ENCODE measurements at places on chromosomes 6 and 20.

DNA sequence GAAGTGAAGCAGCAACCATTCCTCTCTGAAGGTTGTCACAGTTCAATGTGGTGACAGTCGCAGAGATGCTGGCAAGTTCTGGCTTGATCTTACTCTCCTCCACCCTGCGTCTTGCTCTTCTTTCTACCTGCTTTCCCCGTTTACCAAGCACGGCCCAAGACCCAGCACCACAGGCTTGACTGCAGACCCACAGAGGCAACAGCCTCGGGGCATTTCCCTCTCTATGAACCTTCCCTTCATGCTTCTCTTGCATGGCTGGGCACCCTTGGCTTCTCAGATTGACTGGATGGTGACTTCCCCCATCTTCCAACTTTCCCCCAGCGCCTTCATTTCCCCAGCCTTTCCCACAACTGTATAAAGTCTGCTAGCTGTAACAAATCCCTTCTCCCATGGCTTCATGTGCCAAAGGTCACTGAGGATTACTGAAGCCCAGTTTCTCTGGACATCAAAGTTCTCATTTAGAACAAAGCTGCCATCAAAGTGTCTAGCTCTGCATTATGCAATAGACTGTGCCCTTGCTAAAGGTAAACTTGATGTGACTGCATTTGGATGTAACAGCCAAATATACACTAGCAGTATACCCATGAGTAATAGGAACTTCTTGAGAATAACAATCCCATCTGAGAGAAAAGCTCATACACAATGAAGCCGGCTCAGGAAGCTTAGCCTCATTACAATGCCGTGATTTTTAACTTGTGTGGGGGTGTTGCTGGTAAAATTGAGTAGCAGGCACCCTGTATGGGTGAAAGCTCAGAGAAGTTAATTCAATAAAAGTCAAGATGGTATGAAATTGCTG, 723.1 kb upstream of the FLRT3 start:
- DNase-seq = no peak

DNA sequence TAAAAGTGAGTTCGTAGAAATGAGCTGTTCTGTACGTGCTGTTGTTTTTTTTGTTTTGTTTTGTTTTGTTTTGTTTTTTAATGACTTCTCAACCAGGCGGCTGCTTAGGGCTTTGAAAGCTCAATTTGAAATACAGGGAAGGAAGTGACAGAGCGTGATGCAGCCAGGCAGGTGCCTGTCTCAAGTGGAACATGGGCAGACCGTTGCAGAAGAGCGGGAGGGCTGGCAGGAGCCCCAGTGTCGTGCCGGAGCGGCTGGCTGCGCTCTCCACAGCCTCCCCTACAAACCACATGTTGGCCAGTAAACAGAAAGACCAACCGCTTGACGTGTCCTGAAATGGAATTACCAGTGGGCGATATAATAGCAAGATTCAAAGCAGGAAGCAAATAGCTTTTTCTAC, 164.9 kb upstream of the RREB1 start:
- peak; percentile 78 for DNase-seq

- no peak for DNase-seq
Observed at GRCh38 chr20:11281240-11281639, 607.4 kb upstream of the JAG1 start.

DNA sequence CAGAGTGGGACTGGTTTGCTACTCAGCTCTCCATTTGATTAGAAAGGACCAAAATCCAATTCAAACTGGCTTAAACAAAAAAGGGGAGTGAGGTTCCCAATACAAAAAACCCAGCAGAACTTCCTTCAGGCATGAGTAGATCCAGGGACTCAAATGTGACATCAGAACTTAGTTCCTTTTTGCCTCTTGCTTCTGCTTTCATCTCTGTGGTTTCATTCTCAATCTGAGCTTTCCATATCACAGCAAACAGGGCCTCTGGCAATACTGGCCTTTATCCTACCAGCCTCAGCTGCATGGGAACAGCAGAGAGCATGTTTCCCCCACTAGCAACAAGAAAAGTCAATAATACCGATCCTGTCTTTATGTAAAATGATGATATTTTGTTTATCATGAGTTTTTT, 28.6 kb upstream of the PRELID3B start:
- DNase-seq = no peak

DNA sequence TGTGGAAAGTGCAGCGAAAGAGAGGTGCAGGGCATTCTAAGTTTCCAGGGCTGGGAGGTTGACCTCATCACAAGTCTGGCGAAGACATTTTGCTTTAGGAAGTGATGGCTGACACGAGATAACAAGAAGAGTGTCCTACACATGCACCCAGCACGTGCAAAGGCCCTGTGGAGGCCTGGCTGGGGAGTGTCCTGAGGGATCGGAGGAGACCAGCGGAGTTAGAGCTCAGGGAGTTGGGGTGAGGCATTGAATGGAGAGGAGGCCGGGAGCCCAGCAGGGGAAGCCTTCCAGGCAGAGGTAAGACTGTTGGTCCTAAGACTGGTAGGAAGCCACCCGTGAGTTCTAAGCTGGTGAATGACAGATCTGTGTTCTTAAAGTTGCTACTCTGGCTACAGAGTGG, 58.4 kb downstream of the PPP1R14C start:
- DNase-seq = no peak

GRCh38 chr20:7858734-7859250, 81.5 kb downstream of the HAO1 start:
- no peak for DNase-seq

GRCh38 chr6:169070506-169071176, 183.0 kb downstream of the THBS2 start:
- no peak for DNase-seq

- no peak for DNase-seq
Observed at GRCh38 chr6:168581236-168581635, 140.3 kb downstream of the SMOC2 start.

DNA sequence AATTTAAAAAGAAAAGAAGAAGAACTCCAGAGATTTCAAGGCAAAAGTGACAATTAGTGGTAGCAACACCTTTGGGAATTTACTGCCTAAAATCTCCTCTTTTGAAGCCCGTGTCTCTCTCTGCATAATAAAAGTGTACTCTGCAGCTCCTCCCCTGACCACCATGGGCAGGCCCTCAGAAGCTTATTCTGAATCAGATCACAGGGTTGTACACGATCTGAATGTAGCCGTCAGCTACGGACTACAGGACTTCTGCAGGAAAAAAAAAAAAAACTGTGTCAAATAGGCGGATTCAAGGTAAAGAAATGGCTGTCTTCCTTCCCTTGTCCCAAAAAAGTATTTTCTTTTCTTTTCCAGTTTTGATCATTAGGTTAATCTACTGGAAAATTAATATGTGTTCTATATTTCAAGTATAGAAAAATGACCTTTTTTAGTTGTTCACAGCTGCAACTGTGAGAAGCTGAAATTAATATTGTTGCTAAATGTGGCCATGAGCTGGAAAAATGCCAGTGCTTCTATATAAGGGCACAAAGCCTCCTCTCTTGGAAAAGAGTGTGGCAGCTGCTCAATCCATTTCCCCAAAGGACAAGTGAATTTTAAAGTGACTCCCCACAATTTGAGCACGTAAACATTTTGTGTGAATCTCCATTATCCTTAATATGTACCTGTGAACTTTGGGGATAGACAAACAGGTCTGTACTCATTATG, 397.4 kb downstream of the C6orf118 start:
- DNase-seq = no peak

DNA sequence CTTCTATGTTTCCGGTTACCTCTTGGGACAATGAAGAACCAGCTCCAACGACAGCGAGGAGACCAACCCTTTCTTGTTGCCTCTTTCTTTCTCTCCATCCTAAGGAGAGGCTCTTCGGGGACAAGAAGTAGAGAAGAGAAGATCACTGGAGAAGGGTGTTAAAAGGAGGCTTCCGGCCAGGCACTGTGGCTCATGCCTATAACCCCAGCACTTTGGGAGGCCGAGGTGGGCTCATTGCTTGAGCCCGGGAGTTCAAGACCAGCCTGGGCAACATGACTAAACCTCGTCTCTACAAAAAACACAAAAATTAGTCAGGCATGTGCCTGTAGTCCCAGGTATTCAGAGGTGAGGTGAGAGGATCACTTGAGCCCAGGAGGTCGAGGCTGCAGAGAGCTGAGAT, 90.8 kb upstream of the TNFAIP3 start:
- no peak for DNase-seq

- no peak for DNase-seq
Observed at GRCh38 chr6:122098201-122098678, 301.2 kb upstream of the HSF2 start.

DNA sequence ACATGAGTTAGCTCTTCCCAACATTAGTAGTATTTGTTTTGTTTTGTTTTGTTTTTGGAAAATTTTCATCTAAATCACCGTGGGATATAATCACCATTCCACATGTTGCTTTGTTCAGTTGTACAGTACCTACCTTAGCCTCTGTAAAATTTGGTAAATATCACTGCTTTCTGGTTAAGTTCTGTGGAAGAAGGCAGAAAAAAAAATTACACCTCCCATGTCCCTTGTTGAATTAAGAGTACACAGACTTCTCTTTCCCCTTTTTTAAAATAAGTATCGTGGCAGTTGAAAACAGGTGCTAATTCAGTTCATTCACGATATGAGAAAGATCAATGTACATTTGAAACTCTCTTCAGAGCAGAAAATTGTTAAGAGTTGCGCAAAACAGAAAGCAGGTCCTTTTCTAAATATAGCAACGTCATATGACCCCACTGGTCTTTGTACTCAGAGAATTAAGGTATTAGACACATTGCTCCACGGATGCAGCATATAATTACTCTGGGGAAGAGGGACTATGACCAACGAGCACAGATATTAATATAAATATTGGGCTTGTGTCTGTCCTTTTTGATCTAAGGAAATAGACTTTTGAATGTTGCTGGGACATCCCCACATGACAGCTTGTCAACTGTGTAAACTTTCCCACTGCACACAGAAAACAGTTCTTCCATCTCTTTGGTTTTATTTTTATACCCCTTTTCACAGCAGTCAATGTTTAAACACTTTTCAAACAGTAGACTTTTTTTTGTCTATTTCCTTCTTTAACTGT, 58.6 kb upstream of the ZNF217 start:
- DNase-seq = no peak

GRCh38 chr6:134622382-134623173, 304.7 kb upstream of the SGK1 start:
- DNase-seq = no peak

DNA sequence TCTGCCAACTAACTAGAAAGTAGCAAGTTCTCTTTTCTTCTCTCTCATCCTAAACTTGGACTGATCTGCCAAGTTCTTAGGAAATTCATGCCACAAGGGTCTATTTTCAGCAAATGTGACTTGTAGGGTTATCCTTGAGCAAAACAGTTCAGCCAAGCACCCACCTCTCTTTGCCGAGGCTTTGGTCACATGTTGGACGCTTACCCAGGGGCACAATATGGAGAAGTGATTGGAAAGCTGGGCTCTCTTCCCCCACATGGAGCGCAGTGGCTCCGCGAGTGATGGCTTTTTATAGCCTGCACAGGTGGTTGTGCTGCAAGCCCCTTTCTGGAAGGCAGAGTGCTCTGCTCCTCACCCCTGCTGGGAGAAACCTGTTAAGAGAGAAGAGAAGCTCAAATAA, 47.7 kb upstream of the FNDC1 start:
- DNase-seq = no peak

DNA sequence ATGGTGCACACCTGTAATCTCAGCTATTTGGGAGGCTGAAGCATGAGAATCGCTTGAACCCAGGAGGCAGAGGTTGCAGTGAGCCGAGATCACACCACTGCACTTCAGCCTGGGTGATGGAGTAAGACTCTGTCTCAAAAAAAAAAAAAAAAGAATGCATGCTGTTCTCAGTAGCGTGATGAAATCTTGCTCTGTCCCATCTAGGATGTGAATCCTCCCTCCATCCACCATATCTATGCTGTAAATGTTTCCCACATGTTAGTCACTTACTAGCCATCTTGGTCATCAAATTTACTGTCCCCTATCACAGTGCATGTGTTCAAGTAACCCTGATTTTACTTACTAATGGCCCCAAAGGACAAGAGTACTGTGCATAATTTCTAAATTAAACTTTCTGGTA, 315.4 kb upstream of the TBX18 start:
- no peak for DNase-seq

DNA sequence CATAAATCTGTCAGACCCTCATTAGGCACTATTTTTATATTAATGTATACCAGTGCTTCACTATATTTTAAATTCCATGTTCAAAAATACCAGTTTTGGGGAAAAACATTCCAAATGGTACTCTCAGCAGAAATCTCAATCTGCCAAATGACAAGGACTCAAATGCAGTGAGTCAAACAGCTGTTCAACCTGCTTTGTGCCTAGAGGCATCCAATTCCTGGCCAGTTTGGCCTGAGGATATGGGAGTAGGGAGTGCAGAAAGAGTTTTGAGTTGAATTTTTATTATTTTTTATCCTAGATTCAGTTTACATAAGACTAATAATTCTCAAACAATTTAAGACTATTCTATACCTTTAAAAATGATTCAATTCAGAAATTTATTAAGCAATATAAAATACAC, 216.8 kb downstream of the LAMA2 start:
- DNase-seq = no peak

DNA sequence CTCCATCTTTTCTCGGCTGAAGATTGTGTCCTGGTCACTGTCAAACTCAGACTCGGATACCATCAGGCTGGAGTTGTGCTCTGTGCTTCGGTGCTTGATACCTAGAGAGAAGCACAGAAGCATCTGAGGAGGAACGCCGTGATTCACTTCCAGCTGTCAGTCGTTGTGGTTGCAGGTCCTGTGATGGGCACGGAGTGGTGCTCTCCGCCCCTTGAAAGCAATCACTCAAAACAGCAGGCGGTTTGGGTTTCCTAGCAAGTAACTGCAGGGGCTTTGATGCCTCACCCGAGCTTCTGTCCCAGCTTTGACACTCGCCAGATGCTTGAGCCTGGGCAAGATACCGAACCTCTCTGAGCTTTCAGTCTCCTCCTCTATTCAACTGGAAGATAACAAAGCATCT, 52.5 kb downstream of the ALDH5A1 start:
- no peak for DNase-seq

- DNase-seq = no peak
Observed at GRCh38 chr6:117169064-117169665, 96.2 kb upstream of the VGLL2 start.

GRCh38 chr6:134609716-134610261, 291.9 kb upstream of the SGK1 start:
- DNase-seq = no peak

DNA sequence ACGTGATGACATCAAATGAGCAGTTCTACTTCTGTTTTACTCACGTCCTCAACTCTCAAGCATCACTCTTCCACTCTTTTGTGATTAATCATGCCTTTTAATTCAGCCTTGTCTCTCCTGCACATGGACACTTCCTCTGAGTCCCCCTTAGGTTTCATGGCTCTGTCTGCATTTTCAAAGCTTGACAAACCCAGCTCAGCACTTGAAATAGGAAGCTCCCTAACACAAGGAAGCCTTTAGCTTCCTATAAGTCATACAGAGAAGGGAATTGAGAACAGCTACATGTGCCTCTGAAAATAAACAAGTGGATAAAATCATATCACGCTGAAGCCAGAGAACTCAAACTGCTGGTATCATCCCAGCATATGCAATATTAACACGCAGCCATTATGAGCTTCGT, 21.2 kb downstream of the KIF16B start:
- no peak for DNase-seq

Measured in NCI-H1436 treated with DMSO at 0.1 percent for 48 hours (cell line).